ENCODE measurements at places on chromosomes 11 and 22.

DNA sequence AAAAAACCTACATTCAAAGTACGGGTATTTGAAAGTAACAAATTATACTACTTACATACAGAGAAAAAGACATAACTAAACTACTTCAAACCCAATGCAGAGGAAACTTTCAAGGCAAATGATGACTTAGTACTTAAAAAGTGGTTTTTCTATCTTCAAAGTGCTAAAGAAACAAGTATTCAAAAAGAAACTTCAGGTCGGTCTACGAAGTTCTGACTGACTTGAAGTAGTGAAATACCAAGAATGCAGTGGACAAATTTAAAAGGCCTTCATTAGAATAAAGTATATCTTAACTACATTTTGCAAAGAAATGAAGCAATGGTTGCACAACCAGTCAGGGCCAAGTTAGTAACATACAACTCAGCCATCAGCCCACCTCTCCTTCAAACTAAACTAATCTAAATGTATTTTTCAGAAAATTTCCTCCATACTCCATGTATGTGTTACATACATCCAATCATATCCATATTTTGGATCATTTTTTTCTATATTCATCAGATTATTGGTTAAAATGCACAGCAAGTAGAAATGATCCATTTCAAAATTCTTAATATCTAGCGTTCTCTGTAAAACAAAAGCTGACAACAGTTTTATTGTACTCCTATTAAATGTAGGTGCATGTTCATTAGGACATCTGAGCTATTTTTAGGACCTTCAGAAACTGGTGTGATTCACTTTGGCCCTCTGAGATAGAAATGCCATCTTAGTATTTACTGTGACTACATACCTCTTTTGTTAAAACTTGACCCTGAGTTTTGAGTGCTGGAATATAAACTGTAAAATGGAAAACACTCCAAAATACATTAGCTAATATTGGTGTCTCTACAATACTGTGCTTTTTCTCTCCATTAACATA, 49.9 kb downstream of the BIRC2 start:
- DNase-seq: no peak

DNA sequence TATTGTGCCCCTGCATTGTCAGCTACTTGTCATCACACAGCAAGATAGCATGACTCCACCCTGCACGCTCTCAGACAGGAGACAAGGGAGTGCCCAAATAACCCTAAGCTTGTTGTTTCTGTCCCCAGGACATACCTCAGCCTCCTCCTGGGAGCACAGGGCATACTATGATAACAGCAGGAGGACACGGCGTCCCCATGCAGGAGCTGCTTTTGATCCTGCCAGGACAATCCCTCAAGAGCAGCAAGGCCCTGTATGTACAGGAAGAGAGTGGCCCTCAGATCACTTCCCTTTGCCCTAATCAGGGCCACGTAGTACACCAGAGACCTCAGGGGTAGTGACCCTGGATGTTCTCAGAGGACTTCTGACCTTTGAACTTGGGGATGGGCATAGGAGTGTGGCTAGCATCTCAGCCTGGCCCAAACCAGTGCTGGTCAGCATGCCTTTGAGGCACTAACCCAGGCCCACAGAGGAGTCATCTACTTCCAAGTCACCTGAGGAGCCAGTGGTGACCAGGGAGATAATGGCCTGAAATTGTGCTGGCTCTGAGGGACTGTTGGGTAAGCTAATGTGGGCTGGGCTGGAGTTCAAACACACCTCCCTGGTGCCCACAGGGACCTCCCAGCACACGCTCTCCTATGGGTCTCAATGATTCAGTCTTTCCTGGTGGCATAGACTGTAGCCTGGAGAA, 9.2 kb downstream of the APOA4 start:
- no peak for DNase-seq

DNA sequence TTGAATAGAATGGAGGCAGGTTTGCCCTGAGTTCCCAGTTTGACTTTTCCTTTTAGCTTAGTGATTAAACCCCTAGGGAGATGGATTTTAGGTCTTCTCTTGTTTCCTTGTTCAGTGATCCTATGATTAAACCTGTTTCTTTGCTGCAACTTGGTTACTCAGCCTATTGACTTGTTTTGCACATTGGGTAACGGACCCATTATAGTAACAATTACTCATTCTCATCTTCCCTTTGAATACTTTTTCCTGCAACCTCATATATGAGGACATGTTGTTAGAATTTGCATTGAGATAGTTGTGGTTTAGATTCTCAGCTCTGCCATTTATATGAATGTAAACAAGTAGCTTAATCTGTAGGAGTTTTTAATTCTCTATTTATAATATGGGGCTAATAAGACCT, 489.2 kb upstream of the CNTN5 start:
- DNase-seq: no peak

DNA sequence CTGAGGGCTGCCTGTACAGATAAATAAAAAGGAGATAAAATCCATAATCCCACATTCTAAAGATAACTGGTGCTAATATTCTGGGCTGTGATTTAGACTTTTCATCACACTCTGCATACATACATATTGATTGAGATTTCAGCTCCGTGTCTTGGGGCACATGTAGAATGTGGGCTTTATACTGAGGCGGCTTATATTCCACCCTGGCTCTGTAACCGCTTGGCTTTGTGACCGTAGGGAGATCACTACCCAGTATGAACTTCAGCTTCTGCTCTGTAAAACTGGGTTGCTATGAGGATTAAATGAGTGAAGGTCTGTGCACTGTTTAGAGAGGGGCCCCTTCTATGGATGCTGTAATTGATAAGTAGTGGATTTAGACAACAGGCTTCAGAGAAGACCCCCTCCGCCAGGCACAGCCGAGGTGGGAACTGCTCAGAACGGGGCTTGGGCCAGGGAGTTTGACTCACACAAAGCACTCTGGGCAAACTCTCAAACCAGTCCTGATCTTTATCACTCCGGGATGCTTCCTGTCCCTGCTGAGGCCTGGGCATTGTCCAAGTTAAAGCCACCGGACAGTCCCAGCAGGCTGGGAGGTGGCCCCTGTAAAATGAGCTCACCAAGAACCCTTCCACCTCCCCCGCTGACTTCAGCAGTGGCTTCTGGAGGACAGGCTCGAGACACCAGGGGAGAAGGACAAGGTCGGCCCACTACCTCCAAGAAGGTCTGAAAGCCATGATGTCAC, 17.2 kb downstream of the KIAA1671 start:
- DNase-seq: peak; percentile 48

DNA sequence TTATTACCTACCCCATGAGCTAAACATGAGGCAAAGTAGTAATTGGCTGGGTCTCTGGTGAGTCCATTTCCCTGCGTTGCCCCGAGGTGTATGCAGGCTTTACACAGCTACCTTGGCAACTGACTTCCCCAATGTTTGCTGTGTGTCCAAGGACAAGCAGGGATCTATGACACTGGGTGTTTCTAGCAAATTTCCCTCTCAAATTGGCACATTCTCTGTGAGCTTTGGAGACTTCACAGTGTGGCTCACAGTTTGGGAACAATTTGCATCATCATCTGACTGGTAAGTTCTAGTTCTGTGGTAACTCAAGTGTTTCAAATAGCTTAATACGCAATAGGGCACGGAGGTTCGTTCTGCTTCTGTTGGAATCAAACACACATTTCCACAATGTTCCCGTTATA, 12.5 kb downstream of the NNMT start:
- no peak for DNase-seq

DNA sequence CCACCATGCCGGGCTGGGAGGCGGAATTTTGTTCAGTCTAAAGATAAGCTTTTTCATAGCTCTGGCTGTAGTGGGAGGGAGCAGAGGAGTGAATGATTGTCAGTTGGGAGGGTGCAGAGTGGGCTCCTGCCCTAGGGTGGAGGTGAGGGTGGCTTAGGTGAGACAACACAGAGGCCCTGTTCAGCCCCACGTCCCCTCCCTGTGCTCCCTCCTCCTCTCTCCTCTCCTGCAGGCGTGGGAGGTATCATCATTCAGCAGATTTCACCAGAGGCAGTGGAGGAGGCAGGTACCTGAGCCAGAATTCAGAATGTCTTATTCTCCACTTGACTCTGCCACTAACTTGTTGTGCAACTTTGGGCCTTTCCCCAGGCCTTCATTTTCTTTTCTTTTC, 1.7 kb upstream of the THRSP start:
- DNase-seq: no peak

GRCh38 chr11:92765082-92765840, 204.2 kb upstream of the MTNR1B start:
- DNase-seq: no peak

DNA sequence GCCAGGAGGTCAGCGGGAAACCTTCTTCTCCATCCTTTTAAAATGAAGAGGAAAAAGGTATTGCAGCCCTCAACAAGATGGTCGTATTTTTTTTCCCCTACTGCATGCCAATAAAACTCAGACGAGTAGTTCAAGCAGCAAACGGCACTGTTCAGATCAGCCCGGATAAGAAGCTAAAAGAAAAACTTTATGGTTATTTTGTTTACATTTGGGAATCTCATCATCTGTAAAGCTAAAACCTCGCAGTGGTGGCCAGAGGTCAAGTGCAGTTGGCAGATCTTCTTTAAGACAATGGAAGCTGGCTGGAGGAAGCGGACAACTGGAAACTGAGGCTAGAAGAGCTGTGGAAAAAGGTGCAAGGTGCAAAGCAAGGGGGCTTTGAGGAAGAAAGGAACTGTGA, 31.0 kb upstream of the CHRM4 start:
- no peak for DNase-seq

DNA sequence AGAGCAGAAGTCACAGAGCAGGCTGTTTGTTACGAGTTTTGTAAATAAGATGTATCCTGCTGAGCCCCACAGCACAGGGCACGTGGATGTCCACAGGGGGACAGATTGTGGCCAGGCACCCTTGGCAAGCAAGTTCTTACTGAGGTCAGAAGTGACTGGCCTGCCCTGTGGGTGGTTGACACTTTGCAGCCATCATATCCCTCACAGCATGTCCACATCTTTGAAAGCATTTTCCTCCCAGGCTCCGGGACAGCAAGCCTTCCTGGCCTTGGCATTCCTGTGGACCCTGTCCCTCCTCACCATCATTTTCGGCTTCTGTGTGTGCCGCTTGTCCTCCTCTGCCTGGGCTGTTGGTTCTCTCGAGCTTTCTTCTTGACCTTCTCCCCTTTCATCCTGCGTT, 189.5 kb downstream of the TBC1D22A start:
- DNase-seq: no peak

- DNase-seq: peak; percentile 68
Measured at GRCh38 chr22:42930810-42931420, 73.8 kb upstream of the ARFGAP3 start.

DNA sequence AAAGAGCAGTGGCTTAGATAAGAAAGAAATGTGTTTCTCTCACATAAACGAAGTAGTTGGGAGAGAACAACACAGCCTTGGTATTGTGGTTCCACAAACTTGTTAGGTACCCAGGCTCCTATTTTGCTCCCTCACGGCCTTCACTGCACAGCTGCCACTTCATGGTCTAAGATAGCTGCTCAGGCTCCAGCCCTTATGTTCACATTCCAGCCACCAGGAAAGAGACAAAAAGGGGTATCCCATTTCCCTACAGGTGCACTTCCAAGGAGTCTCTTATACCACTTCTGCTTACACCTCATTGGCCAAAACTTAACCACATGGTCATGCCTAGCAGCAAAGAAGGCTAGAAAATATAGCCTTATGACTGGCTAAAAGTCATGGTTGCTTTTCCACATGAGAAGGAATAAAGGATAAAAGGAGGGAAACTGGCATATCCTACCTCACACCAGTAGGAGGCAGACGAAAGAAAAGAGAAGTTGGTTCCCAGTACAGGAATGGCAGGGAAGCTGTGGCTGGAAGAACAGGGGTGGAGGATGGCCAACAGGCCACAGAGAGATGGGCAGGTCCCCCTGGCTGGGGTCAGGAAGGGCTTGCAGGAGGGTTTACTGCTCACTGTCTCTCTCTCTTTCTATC, 5.4 kb upstream of the HDHD5 start:
- no peak for DNase-seq

GRCh38 chr22:36775586-36775963, 344 bp downstream of the IFT27 start:
- peak; percentile 5 for DNase-seq

DNA sequence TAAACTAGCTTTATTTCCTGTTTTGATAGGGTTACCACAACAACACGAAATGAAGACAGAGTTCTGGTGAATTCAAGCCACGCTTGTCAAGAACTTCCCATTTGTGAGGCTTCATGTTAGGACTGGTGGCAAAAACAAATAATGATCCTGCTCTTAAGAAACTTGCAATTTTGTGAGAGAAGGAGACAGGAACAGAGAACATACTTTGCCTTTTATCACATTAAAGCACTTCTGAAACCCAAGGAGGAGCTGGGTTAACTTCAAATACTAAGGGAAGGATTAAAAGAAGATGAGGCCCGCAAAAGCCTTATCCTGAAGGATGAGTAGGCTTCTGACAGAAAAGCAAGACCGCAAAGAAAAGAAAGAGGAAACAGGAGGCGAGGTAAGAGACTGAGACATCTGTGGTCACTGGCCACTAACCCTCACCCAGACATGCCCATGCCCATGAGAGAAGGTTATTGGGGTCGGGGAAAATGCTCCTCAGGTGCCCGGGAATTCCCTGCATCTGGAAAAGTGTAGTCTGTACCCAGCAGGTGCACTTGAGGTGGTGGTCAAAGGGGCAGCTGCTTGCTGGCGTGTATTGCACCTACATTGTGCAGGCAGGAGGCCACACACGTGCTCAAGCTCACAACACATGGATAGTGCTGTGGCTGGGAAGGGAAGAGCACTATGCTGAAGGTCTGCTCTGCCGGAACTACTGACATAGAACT, 50.5 kb downstream of the MAPK1 start:
- peak; percentile 91 for DNase-seq

DNA sequence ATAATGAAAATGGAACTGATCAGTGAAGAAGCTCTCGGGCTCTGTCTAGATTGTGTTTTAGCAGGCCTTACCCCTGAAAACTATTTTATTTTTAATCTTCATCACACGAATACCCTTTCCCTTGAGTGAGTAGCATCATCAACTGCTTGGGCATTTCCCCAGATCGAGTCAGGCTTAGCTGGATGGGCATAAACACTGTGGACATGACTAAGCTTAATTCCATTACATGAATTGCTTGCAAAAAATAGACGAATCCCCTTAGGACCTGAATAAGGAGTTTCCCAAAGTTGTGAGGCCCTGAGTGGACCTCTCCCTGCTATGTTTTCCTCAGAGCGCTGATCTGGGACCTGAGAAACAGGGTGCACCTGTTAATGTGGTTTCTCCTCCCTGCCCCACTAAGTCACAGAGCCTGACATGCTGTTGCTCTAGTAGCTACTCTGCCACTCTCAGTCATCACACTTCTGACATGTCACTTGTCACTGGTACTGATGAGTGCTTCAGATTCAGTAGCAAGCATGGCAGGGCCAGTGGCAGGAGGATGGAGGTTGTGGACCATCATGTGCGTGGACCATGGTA, 53.5 kb downstream of the ENDOD1 start:
- peak; percentile 77 for DNase-seq

GRCh38 chr11:57047610-57048009, 58.9 kb downstream of the OR5AK2 start:
- no peak for DNase-seq

DNA sequence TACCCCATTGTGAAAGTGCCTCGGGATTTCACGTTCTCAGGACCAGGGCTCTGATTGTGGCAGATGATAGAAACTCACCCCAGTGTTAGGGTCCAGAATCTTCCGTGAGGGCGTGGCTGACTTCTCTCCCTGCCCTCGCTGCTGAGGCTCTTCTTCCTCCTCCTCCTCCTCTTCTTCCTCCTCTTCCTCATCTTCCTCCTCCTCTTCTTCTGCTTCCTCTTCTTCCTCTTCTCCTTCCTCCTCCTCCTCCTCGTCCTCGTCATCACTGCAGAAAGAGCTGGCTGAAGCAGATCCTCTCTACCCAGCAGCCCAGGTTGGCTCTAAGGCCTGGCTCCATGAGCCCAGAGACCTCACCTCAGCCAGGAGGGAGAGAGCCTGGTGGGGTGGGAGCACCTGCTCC, 13.5 kb upstream of the CHADL start:
- no peak for DNase-seq

GRCh38 chr11:94762208-94762607, 5.9 kb upstream of the AMOTL1 start:
- peak; percentile 24 for DNase-seq
